ENCODE measurements at places on chromosomes 12 and 14. TPM values are rescaled to one million over a fixed set of nuclear protein-coding genes. Genes with fewer than 3 reads are reported as not detected.

The C2CD5 gene
- total RNA-seq: 17.1 TPM

The AHSA1 gene
- 85.7 TPM for total RNA-seq

The RERG gene
- total RNA-seq: 10.8 TPM

The NR1H4 gene
- total RNA-seq: not detected

The NANOG gene
- not detected for total RNA-seq

DNA sequence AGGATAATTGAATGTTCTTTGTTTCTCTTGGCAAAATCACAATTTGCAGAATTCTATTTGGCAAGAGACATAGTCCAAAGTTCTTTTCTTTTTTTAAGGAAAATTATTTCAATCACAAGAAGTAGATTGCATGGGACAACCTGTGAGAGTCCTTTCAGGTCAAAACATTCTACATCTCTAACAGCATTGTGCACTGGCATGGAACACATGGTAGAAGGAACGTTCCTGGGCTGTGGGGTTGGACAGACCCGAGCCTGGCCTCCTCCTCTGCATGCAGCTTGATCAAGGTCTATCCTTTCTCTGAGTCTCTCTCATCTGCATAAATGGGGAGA lies 88.6 kb upstream of the CPSF6 start:
- H3K4me1 ChIP-seq: peaks cover 10% of the 10 kb centered on the region
- no peak overlapping the region for H3K27ac ChIP-seq
- no peak overlapping the region for H3K4me3 ChIP-seq
- no peak for DNase-seq

DNA sequence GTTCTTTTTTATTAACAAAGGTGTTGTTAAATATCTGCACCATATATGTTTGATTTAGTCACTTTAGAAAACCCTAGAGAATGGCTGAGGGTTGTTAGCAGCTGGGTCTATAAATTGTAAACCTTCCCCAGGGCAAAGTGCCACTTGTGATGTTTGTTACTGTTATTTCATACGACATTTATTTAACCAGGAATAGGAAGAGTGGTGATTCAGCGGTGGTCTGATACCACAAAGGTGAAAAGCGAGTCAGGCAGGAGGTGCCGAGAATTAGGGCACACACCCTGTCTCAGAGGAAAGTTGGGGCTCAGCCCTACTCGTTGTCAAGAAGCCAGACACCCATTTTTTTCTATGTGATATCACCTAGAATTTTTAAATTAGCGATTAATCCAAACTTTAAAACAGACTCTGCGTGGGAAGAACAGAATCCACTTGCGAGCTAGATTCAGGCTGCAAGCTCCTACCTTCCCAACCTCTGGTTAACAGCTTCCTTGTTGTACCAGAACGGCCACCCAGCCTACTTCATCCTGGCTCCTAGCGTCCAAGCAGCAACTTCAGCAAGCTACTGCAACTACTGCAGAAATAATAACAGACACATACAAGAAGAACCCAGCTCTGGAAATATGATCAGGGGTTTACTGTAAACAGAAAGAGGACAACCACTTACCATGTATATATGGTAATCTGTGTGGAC lies 126.7 kb downstream of the TMEM132D start:
- H3K4me3 ChIP-seq: no peak overlapping the region
- DNase-seq: no peak
- H3K36me3 ChIP-seq: no peaks in the 10 kb centered on the region
- no peaks in the 10 kb centered on the region for H3K27me3 ChIP-seq

- H3K4me1 ChIP-seq: peaks cover 28% of the 10 kb centered on the region
- H3K4me3 ChIP-seq: peak overlapping the region; percentile 96
- H3K27ac ChIP-seq: peak overlapping the region; percentile 92
- no peaks in the 10 kb centered on the region for H3K27me3 ChIP-seq
Measured at GRCh38 chr12:104063712-104064030, 660 bp upstream of the HCFC2 start.

DNA sequence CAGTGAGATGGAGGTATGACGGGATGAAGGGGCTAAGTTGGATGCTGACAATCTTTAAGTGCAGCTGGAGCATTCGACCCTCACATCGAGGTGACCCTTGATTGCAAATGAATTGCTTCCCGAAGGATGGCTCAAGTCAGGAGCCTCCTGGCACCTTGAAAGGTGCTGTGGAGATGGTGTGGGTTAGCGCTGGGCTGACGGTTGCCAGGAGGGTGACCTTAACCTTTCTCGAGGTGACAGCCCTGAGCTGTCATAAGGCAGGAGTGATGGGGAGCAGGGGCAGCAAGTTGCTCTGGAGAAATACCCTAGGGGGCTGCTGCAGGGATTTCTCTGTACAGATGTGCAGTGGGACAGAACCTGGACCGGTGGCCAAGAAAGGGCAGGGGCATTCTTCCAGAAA lies 122.8 kb downstream of the CRACR2A start:
- H3K4me1 ChIP-seq: no peaks in the 10 kb centered on the region
- H3K4me3 ChIP-seq: no peak overlapping the region
- no peak for DNase-seq
- H3K27me3 ChIP-seq: peaks cover 7% of the 10 kb centered on the region

Measured in chondrocyte (in vitro differentiated cells).